ENCODE measurements at places on chromosomes 1 and 21.

- no peak for DNase-seq
Measured at GRCh38 chr1:97647776-97648175, 273.1 kb downstream of the DPYD start.

DNA sequence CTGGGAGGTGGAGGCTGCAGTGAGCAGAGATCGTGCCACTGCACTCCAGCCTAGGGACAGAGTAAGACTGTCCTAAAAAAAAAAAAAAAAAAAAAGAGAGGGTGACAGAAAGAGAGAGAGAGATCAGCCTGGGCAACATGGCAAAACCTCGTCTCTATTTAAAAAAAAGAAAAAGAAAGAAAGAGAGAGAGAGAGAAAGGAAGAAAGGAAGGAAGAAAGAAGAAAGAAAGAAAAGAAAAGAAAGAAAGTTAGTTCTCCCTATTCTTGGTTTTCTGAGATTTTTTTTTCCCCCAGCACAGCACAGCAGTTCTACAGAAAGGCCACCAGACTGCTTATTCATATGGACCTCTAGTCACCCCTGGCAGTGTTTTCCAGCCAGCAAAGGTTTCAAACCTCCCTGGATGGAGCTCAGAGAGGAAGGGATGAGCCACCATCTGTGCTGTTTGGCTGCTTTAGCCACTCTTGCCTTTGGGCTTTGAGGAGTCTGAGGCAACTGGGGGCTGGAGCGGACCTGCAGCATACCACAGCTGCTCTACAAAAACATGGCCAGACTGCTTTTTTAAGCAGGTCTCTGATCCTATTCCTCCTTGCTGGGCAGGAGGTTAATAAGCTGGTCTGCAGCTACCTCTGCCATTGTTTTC lies 10.6 kb downstream of the S100A6 start:
- no peak for DNase-seq

GRCh38 chr21:16061194-16061593 lies 331.4 kb downstream of the USP25 start:
- no peak for DNase-seq

DNA sequence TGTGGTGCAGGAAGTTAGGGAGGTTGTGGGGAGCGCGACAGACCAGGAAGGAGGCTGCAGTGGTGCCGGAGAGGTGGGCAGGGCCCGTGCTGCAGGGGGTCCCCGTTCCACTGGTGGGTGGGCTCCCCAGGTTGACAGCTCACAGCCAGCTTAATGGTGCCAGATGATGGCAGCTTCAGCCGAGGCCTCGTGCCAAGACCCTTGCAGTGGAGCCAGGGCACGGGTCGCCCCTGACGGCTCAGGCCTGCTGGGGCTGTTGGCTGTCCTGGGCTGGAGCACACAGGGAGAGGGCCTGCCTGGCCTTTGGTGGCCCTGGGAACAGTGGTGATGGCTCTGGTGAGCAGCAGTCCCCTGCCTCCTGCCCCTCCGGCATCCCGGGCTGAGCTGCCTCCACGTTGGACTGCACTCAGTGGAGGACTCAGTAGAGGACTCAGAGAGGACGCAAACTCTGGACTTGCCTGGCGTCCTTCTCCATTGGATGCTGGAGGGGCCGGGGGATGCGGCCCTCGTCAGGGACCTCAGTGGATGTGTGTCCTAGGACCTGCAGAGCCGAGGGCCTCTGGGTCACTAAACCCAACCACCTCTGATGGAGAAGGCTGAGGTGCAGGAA lies 46.8 kb upstream of the CCDC27 start:
- no peak for DNase-seq

DNA sequence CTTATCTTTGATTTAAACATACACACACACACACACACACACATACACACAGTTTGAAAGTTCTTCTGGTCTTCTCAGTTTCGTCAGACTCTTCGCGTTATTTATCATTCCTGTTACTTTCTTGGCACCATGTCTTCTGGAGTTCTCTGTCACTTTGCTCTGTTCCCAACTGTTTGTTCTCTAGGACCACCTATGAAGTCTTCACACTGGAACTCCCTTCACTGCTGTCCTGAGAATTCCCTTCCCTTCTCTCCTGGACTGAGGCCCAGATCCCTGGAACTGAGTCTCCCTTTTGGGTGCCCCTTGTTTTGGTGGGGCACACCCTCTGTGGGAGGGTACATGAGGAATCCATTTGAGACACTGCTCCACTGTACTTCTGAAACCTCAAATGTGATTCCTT lies 30.5 kb downstream of the ALG14 start:
- DNase-seq = no peak

DNA sequence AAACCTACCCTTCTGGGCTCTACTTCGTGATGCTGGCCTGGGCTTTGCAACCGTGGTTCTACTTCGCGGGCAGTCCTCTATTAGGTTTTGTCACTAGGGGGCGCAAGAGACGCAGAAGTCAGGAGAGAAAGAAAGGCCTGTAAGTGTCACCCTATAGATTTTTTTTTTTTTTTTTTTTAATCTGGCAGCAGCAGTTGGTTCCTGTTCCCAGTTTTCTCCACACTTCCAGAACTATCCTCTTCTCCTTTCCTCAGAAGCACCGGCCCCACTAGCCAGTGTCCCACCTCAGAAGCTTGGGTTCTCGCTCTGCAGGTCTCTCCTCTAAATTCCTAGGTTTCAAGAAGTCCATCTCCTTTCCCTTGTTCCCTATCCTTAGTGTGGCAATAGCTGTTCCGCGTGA lies 9.1 kb upstream of the LCE2D start:
- peak; percentile 73 for DNase-seq

DNA sequence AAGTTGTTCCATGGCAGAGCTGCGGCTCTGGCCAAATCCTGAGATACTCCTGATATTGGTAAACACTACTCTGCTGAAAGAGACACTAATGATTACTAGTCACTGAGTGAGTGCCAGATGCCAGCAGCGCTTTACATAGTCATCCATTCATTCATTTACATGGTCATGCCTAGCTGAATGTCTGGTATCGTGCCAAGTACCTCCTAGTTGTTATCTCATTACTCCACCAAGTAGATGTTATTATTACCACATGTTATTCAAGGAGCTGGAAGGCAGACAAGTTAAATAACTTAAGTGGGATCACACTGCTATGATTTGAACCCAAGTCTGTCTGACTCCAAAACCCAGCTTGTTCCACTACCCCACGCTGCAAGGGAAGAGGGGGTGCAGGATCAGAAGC lies 4.7 kb downstream of the OLFML2B start:
- DNase-seq = peak; percentile 47

DNA sequence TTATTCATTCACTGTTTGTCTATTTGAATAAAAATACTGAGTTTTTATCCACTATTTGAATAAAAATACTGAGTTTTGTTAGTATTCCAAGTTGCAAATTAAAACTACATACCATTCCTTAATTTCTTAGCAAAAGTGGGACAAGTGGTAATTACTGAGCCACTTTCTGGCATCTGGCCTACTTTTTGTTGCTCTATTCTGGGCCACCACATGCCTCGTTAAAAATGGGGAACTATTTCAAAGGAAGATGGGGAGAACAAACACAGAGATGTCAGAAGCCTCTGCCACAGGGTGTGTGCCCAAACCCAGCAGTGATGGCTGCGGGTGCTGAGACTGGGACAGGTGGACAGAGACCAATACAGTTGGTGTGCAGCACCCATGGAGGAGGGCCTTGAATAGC lies 14.6 kb downstream of the PIGP start:
- DNase-seq = no peak

- DNase-seq = no peak
Measured at GRCh38 chr1:231236208-231236591, 4.8 kb upstream of the GNPAT start.

Data from AG08396 (cell line).